ENCODE measurements at places on chromosomes 6 and 20. TPM values are rescaled to one million over a fixed set of nuclear protein-coding genes. Genes with fewer than 3 reads are reported as not detected.

DNA sequence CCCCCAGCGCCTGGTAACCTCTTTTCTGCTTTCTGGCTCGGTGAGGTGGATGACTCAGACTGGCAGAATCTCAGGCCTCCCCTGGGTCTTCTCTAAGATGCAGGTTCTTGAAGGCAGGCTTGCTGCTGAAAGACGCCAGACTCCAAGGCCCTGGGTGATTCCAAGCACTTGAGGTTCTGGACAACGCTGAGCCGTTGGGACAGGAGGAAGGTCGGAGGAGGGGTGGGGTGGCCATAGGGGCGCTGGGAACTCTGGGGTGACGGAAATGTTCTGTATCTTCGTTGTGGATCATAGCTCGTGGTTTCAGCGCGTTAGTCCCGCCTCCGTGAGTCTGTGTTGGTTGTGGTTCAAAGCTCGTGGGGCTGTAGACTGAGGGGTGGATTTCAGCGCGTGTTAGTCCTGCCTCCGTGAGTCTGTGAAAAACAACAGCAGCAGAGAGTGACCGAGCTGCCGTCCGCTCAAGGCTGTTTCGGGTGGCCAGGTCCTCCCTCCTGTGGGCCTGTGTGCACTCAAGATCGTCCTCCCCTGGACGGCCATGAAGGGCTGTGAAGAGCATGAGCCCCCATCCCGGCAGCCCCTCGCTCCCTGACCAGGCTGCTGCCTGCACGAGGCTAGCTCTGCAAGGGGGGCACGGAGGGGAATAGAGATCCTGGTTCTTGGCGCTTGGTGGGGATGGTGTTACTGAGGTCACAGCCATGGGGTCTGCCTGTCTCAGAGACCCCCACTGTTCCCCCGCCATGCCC lies 7.7 kb downstream of the NTSR1 start:
- no peaks in the 10 kb centered on the region for H3K36me3 ChIP-seq
- H3K27me3 ChIP-seq, result no peaks in the 10 kb centered on the region
- DNase-seq, result no peak
- H3K4me3 ChIP-seq, result no peak overlapping the region
- no peak overlapping the region for H3K27ac ChIP-seq

- H3K27ac ChIP-seq, result no peak overlapping the region
- no peaks in the 10 kb centered on the region for H3K27me3 ChIP-seq
- H3K36me3 ChIP-seq, result no peaks in the 10 kb centered on the region
These were observed 7.7 kb upstream of the BICRAL start for GRCh38 chr6:42774201-42774600.

DNA sequence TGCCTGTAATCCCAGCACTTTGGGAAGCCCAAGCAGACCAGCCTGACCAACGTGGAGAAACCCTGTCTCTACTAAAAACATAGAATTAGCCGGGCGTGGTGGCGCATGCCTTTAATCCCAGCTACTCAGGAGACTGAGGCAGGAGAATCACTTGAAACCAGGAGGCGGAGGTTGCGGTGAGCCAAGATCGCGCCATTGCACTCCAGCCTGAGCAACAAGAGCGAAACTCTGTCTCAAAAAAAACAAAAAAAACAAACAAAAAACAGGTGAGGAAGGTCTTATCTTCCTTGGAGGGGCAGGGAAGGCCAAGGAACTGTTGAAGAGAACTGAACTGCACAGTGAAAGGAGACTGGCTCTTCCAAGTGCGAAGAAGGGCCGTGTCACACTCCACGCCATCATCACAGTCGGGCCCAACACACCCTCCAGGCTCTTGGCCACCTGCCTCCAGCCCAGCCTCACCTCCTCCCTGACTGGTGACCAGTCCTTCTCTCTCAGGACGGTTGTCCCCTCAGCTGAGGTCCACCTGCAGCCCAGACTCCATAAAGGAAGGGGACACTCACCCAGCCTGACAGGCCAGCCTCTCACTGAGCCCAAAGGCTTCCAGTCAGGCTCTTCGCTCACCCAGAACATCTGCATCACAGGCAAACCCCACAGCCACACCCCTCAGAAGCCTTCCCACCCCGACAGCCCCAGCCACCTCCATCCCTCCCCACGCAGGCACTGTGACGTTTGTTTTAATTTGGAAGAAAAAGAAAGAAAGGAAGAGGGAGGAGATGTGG lies 4.1 kb downstream of the ZC3H12D start:
- DNase-seq, result no peak
- H3K36me3 ChIP-seq, result no peaks in the 10 kb centered on the region
- H3K27me3 ChIP-seq, result no peaks in the 10 kb centered on the region
- no peaks in the 10 kb centered on the region for H3K4me1 ChIP-seq

DNA sequence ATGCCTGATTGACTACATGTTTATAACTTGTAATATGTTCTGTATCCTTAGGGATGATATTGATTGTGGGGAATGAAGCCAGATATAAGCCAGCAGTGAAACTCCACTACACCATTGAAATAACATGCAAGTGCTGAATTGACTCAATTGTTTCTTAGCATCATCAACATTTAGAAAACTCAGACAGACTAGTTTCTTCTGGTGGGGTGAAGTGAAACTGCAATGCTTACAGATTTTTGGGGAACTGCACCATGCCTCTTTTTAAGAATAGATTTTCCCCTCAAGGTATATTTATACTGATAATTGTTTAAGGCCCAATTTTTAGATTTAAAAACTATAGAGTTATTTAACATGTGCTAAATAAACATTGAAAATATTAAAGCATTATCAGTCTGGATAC lies 1044.6 kb upstream of the EYS start:
- H3K27ac ChIP-seq, result no peak overlapping the region
- H3K27me3 ChIP-seq, result no peaks in the 10 kb centered on the region
- H3K4me3 ChIP-seq, result no peak overlapping the region
- DNase-seq, result no peak
- no peaks in the 10 kb centered on the region for H3K36me3 ChIP-seq

- H3K4me1 ChIP-seq, result no peaks in the 10 kb centered on the region
- H3K4me3 ChIP-seq, result peak overlapping the region; percentile 37
- peak overlapping the region; percentile 94 for H3K27ac ChIP-seq
- no peaks in the 10 kb centered on the region for H3K27me3 ChIP-seq
These were observed 62.2 kb downstream of the SYNJ2 start for GRCh38 chr6:158043586-158044524.

DNA sequence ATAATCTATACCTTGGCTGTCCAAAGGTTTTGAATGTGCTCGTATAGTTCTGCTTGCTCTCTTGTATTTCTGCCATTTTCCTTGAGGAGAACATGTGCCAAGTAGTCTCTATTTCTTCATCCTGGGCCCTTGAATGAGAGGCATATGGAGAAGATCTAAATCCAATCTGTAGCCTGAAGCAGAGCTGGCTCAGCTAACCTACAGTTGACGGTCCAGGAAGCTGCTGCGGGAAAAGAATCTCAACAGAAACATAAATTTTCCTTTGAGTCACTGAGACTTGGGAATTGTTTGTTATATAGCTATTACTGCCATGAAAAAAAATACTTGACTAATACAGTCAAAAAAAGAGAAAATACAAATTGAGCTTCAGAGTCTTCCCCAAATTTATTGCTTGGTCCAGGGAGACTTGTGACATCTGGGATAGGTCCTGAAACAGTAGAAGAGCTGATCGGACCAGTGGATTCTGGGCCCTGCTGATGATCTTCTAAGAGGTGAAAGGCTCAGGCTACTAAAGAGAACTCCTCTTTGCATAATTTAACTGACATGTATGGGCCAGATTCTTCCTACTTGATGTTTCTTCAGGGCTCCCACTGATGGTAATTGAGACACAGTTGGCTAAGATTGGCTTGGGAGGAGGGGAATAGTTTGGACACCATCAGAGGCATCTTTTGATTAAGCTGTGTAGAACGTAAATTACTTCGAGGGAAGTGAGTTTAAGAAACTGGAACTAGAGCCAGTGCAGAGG lies 29.9 kb upstream of the PLCB4 start:
- no peak overlapping the region for H3K27ac ChIP-seq
- H3K27me3 ChIP-seq, result no peaks in the 10 kb centered on the region
- H3K36me3 ChIP-seq, result no peaks in the 10 kb centered on the region
- no peak for DNase-seq
- no peaks in the 10 kb centered on the region for H3K4me1 ChIP-seq
- H3K4me3 ChIP-seq, result no peak overlapping the region

DNA sequence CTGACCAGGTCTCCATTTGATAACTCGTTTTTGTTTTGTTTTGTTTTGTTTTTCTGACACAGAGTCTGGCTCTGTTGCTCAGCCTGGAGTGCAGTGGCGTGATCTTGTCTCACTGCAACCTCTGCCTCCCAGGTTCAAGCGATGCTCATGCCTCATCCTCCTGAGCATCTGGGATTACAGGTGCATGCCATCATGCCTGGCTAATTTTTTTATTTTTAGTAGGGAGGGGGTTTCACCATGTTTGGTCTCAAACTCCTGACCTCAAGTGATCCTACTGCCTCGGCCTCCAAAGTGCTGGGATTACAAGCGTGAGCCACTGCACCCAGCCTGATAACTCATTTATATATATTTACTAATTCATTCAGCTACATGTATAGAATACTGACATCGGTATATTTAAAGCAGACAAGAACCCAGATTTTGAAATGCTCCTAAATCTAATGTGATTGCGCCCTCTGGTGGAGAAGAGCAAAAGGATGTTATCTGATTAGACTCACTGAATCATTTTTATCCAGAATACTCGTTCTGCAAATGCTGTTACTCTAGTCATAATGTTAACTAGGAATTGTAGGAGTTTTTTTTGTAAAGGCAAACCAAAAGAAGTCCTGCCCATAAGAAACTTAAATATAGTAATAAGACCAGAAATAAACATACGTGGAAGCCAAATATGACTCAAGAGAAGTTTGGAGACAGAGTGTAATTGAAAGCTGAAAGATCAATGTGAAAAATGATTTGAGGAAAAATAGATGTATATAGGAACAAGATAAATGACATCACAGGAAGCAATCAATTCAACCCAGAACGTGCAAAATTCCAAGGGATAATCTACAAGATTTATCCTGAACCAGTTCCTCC lies 5.3 kb upstream of the COL12A1 start:
- no peaks in the 10 kb centered on the region for H3K36me3 ChIP-seq
- peaks cover 49% of the 10 kb centered on the region for H3K4me1 ChIP-seq
- no peak overlapping the region for H3K4me3 ChIP-seq
- no peaks in the 10 kb centered on the region for H3K27me3 ChIP-seq
- DNase-seq, result no peak

GRCh38 chr20:62953839-62954703 lies 1.6 kb downstream of the SLC17A9 start:
- H3K36me3 ChIP-seq, result peaks cover 11% of the 10 kb centered on the region
- peaks cover 43% of the 10 kb centered on the region for H3K4me1 ChIP-seq
- peak overlapping the region; percentile 24 for H3K4me3 ChIP-seq
- DNase-seq, result peak; percentile 78
- H3K27me3 ChIP-seq, result no peaks in the 10 kb centered on the region

The DOK5 gene
- 11.6 TPM for total RNA-seq

The SEMG1 gene
- not detected for total RNA-seq

Measured in right atrium auricular region (tissue), 2 donors.